ENCODE measurements at places on chromosomes 4 and X. TPM values are rescaled to one million over a fixed set of nuclear protein-coding genes. Genes with fewer than 3 reads are reported as not detected.
A peak's percentile ranks its signal among the peaks of the same experiment; 100 is the strongest.

DNA sequence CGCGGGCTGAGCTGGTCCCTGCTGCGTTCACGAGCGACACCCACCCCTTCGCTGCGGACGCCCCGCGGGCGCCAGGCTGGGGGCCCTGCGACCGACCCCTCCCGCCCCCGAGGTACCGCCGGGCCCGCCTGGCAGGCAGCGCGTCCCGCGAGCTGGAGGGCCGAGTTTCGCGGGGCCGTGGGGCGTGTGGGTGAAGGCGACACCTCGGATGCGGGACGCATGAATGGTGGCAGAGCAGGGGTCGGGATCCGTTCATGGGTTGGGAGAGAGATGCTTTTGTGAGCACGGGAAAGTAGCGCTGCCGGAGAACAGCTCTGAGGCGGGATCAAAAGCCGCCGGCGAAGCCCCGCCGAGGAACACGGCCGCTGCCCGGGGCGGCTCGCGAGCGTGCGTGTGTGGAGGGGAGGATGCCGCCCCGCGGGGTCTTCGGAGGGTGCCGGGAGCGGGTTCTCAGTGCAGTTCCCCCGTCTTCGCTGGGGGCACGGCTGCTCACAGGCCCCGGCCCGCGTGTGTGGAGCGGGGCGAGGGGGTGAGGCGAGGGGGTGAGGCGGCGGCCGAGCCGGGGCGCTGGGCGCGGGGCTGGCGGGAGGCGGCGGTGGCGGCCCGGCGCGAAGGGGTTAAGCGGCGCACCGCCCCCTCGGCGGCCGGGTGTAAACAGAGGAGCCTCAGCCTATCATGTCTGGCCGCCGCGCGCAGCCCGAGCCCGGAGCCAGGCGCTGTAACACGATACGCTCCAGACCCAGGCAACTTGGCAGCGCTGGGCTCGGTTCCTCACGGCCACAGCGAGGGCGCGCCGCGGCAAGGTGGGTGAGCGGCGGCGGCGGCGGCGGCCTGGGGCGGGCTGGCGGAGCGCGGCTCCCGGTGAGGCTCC lies 205.3 kb downstream of the TENM3 start:
- peaks cover 13% of the 10 kb centered on the region for H3K4me1 ChIP-seq
- DNase-seq, result peak; percentile 53
- no peaks in the 10 kb centered on the region for H3K36me3 ChIP-seq
- H3K27ac ChIP-seq, result no peak overlapping the region
- peaks cover 53% of the 10 kb centered on the region for H3K27me3 ChIP-seq
- peak overlapping the region; percentile 61 for H3K4me3 ChIP-seq

DNA sequence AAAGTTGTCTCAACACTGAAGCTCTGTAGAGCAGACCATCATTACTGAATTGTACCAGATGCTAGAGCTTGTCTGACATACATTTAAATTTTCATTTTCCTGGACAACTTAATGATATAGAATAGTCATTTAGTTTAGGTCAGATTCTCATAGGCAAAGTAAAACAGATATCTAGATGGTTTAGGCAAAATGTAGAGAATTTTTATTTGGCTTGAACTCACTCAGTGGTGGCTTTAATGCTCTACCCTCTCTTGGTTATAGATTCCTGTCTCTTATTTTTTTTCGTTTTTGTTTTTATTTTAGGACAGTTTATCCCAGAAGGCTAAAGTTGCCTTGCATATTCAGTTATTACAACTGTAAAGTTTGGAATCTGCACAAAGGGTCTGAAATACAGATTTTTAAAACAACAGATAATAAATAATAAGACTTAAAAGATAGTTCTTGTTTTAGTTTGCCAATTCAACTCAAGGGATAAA lies 4.0 kb upstream of the IRS4 start:
- H3K4me1 ChIP-seq, result no peaks in the 10 kb centered on the region
- DNase-seq, result no peak
- H3K36me3 ChIP-seq, result no peaks in the 10 kb centered on the region
- H3K4me3 ChIP-seq, result no peak overlapping the region
- H3K27ac ChIP-seq, result no peak overlapping the region
- H3K27me3 ChIP-seq, result peaks cover 7% of the 10 kb centered on the region

DNA sequence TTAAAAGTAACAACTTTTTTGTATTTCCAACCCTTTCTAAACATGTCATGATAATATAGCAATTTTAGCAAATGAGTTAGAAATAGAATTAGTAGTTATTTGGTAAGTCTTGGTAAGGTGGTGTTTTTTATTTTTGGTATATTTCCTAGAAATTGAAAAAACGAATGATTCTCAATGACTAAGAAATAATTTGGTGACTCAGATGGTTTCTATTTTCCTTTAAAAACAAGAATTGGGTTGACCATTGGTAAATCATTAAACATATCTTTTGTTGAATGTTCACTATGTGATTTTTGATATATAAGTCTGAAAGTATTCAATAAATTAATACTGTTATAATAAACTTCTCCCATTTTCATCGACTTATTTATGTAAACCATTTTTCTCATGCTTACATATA lies 206.2 kb upstream of the BANK1 start:
- H3K4me1 ChIP-seq, result no peaks in the 10 kb centered on the region
- no peak overlapping the region for H3K27ac ChIP-seq
- H3K27me3 ChIP-seq, result peaks cover 1% of the 10 kb centered on the region
- DNase-seq, result no peak

Gene PABPC1L2A
- not detected for total RNA-seq

DNA sequence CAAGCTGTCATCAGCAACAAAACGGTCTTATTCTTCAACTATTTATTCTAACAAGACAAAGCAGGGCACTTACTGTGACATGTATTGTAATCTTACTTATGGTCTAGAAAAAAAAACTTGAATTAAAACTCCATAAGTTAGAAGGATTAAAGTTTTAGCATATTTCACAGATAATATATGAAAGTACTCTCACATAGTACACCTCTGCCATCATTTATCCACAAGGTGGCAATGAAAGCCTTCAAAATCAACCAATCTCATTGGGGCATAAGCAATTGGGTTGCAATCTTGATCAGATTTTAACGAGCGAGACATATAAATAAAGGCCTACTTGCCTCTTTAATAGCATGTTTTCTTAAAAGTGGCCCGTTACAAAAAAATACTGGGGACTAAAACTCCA lies 1382.9 kb downstream of the FAM133A start:
- H3K27ac ChIP-seq, result no peak overlapping the region
- no peak for DNase-seq
- no peak overlapping the region for H3K4me3 ChIP-seq

DNA sequence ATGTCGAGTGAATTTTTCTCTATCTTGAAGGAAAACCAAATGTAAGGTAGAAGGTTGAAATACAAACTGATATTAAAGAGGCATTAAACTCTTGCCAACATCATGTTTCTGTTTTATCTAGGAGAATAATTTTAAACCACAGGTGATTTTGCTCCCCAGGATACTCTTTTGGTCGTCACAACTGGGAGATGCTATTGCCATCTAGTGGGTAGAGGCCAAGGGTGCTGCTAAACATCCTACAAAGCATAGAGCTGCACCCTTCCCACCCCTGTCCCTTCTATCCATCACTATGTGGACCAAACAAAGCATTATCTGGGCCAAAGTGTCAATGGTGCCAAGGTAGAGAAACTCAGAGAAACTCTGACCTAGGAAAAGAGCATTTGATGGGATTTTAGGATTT lies 154.6 kb upstream of the MAGEB2 start:
- H3K4me3 ChIP-seq, result no peak overlapping the region
- H3K27me3 ChIP-seq, result no peaks in the 10 kb centered on the region
- no peaks in the 10 kb centered on the region for H3K4me1 ChIP-seq
- no peak overlapping the region for H3K27ac ChIP-seq
- DNase-seq, result no peak

GRCh38 chrX:98065151-98065550 lies 1181.4 kb downstream of the RPA4 start:
- DNase-seq, result no peak
- no peak overlapping the region for H3K4me3 ChIP-seq
- H3K27me3 ChIP-seq, result no peaks in the 10 kb centered on the region
- H3K36me3 ChIP-seq, result no peaks in the 10 kb centered on the region
- no peak overlapping the region for H3K27ac ChIP-seq

DNA sequence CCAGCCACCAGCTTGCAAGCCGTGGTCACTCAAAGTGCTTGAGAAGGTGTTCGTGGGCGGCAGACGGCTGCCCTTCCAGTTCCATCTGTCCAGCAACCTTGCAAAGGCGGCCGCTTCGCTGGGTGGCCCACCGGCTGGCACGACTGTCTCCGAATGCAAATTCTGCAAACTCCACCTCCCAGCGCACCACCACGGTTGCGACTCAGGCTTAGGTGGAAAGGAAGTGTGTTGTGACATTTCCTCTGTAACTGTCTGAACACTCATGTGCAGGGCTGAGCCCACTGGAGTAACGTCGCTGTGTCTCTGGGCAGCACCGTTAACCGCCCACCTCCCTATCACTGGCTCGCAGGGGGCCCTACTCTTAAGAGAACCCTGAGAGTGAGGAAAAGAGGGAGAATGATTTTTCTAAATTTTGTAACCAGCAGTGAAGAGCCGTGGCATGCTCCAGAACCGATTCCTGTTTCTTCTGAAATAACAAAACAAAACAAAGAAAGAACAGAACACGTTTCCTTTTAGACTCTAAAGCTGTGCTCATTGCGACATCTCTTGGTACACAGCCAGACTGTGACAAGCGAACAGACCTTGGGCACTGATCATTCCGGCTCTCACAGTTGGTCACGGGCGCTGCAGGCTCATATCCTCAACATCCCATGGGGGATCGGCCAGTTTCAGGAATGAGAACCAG lies at the start of gene P2RY8:
TSS of gene P2RY8 (minus strand) at position 155 of the 685 bp plus-strand sequence. CDS start 70,627 bp downstream, outside the sequence.
- H3K36me3 ChIP-seq, result peaks cover 18% of the 10 kb centered on the region
- DNase-seq, result peak; percentile 90
- peaks cover 10% of the 10 kb centered on the region for H3K4me1 ChIP-seq
- no peaks in the 10 kb centered on the region for H3K27me3 ChIP-seq
- H3K27ac ChIP-seq, result peak within 1 kb of the TSS; percentile 99

DNA sequence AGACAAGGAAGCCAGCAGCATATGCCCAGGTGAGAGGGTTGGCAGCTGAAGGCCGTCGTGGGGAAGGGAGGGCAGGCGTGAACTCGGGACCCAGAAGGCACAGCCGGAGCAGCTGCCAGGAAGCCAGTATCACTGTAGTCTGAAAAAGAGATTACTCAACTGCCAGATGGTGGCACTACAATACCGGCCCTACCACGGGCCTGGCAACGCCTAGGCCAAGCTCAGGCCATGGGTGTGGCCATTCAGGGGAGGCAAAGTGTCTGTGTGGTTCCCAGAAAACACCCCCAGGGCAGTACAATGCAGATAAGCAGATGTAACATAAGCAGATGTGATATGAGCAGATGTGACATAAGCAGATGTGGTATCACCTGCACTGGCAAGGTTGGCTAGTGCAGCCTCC lies 236.0 kb downstream of the AFAP1 start:
- H3K4me3 ChIP-seq, result no peak overlapping the region
- no peak for DNase-seq
- H3K4me1 ChIP-seq, result no peaks in the 10 kb centered on the region
- peaks cover 6% of the 10 kb centered on the region for H3K27me3 ChIP-seq
- H3K27ac ChIP-seq, result no peak overlapping the region
- H3K36me3 ChIP-seq, result no peaks in the 10 kb centered on the region

DNA sequence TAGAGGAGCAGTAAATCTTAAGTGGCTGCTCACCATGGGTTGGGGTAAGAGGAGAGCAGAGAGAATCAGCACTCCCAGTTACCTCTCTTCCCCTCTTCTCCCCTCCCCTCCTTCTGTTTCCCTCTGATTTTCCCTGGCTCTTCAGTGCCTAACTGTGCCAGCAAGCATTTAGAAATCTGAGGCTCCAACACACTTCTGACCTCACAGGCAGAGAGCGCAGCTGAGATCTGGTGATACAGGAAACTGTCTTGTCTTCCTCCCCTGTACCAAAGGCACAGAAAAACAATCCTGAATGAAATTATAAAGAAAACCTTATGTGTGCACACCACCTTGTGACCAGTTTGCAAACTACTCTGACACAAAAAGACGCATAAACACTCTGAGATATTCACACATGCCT lies 82.4 kb upstream of the SMIM10 start:
- no peak overlapping the region for H3K27ac ChIP-seq
- H3K27me3 ChIP-seq, result no peaks in the 10 kb centered on the region
- peaks cover 7% of the 10 kb centered on the region for H3K4me1 ChIP-seq
- DNase-seq, result peak; percentile 10

Gene SAGE1
- total RNA-seq, result not detected

GRCh38 chrX:95949588-95949987 lies 735.1 kb upstream of the DIAPH2 start:
- DNase-seq, result no peak
- no peak overlapping the region for H3K4me3 ChIP-seq
- no peaks in the 10 kb centered on the region for H3K27me3 ChIP-seq
- H3K36me3 ChIP-seq, result no peaks in the 10 kb centered on the region
- H3K4me1 ChIP-seq, result no peaks in the 10 kb centered on the region

Data from activated CD8-positive, alpha-beta T cell treated with anti-CD3 and anti-CD28 coated beads for 36 hours (primary cell).